CD4-positive, alpha-beta memory T cell (primary cell): ENCODE measurements at places on chromosomes 5 and 9.

DNA sequence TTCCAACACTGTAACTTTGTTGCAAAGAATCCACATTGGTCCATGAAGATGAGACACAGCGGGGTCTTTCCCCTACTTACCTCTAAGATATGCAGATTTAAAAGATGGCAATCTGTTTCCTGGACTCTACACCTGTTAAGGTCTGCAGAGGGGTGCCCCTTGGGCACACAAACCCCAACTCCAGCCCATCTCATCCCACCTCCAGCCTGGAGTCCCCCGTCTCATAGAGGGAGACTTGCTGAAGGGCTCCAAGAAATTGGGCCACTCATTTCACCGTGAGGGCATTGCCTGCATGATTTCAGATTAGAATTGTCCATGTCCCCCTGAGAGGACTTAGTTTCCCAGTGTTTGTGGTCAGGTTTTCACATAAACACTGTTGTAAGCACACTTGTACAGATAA, 365.7 kb downstream of the IRX2 start:
- DNase-seq, result no peak

DNA sequence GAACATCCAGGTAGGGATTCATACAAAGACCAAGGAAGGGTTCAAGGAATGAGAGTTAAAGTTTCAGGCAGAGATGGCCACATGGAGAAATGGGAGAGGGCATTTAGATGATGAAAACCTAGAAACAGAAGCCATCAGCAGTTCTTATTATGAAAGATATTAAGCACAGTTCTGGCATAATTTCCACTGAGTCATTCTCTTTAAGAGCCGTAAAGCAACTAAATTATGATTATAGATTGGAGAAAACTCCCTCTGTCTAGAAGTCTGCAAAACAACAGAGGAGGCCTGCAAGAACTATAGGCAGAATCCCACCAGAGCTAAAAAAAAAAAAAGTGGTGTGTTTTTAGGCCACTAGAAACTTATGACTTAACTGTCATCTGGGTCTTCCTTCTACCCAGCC, 157.1 kb upstream of the MPDZ start:
- no peak for DNase-seq

GRCh38 chr5:120297616-120298015, 166.5 kb upstream of the PRR16 start:
- DNase-seq, result no peak

GRCh38 chr5:1179383-1179715, 22.0 kb upstream of the SLC6A19 start:
- DNase-seq, result no peak

- no peak for DNase-seq
Observed at GRCh38 chr5:77181596-77182304, 28.7 kb upstream of the PDE8B start.

- DNase-seq, result no peak
Observed at GRCh38 chr5:59615272-59615671, 278.3 kb downstream of the PDE4D start.

DNA sequence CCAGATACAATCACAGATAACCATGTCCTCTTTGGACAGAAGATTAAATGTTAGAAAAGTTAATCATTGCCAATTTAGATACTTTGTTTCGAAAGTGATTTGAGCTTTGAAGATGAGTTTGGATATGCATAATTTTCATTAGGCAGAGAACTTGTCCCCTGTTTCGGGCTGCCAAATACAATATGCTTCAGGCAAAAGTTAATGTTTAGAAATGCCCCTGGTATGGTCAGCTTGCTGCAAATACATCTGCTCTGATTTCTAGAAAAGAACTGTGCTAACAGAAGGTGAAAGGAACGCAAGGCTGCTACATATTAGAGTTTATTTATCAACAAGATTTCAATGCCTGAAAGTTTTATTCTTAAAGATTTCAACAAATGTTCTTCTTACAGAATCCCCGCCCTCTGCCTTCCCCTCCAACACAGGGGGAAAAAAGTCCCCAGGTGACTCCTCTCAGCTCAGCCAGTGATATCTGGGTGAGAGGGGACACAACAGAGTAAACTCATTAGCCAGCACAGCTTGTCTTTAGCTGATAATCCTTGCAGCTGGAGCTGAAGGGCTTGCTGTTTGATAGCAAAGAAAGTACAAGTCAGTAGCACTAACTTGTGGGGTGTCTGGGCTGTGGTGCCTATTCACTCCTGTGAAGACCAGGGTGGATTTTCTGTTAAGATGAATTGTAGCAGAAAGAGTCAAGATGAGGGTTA, 435.7 kb downstream of the DMAC1 start:
- no peak for DNase-seq

GRCh38 chr9:89891221-89891590, 286.4 kb downstream of the GADD45G start:
- DNase-seq, result no peak

DNA sequence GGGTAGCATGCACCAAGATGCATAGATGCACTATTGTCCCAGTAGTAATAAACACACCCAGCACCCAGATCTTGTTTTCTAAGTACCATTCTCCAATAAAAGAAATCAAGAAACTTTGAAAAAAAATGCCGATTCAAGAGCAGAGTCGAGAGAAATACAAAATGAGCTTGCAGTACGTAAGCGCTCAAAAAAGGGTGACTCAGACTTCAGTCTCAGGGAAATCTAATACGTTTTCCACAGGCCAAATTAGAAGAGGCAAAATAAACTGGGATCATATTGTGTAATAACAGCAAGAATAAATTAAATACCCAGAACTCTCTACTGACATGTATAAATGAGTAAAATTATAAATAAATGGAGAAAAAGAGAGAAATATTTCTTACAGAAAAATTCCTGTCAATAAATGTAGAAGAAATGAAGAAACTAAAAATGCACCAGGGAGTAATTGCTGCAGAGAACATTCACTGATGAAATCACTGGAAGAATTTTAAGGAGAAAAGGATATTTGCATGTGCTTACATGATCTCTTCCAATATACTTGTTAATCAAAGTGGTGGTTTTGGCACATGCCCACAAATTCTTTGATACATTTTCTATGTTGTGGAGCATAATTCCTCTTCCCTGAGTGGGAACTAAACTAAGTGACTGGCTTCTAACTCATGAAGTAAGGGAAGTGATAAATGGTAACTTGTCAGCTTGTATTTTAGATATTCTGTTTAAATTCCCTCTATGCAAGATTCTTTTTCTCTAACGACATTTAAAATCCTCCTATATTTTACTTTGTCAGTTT, 567.6 kb upstream of the ADAMTS16 start:
- DNase-seq, result no peak

DNA sequence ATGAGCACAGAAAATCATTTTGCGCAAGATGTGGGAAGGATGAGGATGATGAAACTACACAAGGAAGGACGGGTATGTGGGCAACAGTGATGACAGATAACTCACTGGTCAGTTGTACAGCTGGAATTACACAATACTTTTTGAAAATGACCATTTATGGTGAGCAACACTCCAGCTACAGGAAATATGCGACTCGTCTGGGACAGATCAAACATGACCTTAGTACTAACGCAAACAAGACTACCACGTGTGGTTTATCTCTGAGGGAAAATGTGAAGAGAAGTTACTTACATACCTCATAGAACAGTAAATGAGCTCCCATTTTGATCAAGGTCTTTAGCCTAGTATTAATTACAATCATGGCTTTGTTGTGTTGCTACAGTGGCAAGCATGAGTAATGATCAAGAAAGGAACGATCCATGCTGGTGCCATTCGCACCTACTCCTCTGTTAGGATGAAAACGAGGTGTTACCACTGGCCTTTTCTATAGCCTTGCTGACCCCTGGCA, 456.9 kb downstream of the BNC2 start:
- no peak for DNase-seq

DNA sequence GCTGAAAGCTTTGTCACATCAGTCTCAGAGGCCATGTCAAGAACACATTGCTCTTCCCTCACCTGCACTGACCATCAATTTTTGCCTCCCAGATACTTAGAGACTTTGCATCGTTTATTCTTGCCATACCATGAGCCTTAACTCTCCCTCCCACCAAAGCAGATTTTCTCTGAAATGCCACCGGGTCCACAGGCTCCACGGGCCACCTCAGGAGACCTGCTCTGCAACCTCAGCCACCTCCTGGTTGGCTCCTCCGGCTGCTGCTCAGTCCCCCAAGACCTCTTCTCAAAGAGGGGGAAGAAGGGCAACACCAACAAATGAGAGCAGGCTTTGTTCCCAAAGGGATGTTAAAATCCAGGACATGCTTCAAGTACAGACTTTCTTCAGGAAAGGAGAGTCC, 400.5 kb downstream of the SPOCK1 start:
- no peak for DNase-seq

GRCh38 chr9:132546148-132547051, 36.0 kb upstream of the BARHL1 start:
- no peak for DNase-seq

DNA sequence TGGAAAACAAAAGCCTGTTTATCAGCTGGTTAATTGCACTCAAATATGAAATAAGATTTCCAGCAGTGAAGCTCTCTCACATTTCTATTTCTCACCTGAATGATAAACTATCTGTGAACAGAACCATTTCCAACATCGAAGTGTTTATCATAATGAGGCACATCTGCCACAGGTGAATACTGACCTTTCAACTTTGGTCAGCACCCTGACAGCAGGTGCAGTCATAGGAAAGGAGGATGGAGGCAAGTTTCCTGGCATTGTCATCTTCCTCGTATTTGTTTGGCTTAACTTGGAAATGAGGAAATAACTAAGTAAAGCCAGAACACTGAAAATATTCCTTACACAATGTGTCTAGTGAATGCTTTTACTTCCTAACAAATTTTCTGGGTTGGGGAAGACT, 716.4 kb downstream of the NR2F1-AS1 start:
- no peak for DNase-seq

GRCh38 chr5:50564079-50564478, 102.4 kb upstream of the PARP8 start:
- peak; percentile 79 for DNase-seq

DNA sequence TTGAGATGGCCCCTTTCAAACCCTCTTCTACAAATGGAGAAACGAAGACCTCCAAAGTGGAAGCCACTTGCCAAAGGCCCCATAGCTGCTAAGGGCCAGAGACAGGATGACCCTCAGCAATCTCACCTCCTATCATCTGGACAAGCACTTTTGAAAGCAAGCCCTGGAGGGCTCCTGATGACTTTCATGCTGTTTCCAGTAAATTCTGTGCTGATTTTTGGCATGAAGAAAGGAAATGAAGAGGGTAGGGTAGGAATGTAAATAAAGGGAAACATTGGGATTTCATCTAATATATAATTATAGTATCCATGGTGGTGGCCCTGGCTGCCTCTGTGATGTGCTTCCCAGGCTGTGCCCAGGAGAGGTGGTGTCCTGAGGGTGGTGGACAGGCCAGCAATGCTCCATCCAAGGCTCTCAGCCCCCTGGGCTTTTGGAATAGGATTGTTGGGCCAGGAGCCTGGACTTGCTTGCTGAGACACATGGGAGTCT, 208.0 kb upstream of the TRIM32 start:
- no peak for DNase-seq

DNA sequence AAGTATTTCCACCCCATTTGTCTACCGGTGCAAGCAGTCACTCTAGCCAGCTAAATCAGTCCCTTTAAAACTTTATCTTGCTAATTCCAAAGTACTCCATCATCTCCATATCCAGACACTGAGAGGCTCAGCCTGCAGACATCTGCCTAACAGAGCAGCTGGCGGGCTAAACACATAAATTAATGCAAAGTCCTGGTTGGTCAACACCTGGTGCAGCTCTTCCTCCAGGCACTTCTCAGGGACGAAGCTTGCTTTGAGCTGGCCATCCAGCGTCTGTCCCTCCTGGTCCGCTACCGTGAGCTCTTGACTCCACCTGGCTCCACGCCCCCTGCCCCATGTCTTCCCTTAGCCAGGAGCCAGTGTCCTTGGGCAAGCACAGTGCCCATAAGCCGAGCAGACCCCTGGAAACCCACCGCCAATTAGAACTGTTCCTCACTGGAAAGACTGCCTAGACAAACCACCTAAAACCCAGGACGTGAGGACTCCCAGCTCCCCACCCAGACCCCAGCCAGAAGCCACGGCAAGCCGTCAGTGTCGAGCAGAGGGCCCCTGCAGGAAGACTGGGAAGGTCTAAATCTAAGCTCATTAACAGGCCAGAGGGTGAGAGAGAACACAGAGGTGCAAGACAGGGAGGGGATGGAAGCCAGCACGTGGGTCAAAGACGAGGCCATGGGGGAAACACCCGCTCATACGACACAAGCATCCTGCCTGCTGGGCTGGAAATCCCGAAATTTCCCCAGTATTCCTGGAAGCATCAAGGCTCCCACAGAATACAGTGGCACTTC, 120.0 kb downstream of the COL23A1 start:
- no peak for DNase-seq

GRCh38 chr5:95617057-95617456, 2.8 kb upstream of the GPR150 start:
- DNase-seq, result no peak

DNA sequence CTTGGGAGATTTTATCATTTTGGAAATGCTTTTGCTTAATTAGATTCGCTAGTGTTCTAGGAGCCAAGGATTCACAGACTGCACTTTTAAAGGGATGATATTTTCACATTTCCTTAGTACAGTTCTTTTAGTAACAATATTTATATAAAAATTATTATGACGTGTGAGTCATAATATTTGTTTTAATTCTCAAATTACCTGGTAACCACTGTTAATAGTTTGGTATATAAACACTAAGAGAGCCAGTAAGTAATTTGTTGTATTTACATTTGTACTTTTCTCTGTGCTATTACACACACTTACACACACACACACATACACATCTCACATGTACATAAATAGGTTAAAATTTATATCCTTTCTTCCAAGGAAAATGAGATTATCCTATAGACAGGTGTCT, 58.8 kb upstream of the RAD23B start:
- DNase-seq, result no peak

DNA sequence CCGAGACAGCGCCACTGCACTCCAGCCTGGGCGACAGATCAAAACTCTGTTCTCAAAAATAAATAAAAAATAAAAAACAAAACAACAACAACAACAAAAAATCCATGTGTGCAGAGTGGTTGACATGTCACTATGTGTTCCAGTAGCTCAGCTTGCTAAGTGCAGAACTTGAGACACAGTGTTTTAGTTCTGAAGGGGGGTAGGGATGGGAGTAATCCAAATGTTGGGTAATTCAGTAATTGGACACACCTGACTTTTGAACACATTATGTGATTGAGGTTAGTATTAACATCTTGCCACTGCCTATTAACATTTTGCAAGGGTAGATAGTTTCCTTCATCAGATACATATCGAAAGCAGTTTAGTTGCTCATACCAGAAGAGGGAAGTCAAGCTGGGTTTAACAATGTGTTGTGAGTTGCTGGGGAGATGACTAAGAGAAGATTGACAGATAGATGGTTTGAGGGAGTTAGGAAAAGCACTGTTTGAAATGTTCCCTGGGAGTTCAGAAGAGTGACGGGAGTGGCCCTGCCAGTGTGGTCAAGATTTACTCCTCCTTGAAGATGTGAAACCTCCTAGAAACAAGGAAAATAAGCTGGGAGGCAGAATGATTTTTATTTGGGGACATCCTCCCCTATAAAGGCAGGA, 928 bp downstream of the HACD4 start:
- peak; percentile 39 for DNase-seq

GRCh38 chr5:53983568-53984460, 326.6 kb downstream of the ARL15 start:
- DNase-seq, result no peak
